ENCODE measurements at places on chromosomes 7 and 10. TPM values are rescaled to one million over a fixed set of nuclear protein-coding genes. Genes with fewer than 3 reads are reported as not detected.

ARHGEF35 gene
- total RNA-seq = 8.8 TPM

ZNF735 gene
- total RNA-seq = not detected

DNA sequence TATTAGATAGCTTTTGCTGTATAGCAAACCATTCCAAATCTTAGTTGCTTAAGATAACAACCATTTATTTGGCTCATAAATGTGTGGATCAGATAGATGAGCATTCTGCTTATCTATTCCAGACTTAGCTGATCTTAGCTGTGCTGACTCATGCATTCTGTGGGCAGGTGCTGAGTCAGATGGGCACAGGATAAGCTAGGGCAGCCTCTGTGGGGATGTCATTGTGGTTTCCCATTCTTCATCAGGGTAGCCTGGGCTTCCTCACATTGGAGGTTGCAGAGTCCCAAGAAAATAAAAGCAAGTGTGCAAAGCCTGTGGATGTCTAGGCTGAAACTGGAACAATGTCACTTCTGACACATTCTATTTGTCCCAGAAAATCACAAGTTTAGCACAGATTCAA lies 917.0 kb downstream of the TYW1 start:
- H3K27me3 ChIP-seq = no peaks in the 10 kb centered on the region
- H3K4me1 ChIP-seq = peaks cover 2% of the 10 kb centered on the region
- DNase-seq = peak; percentile 10
- no peaks in the 10 kb centered on the region for H3K36me3 ChIP-seq

- H3K4me3 ChIP-seq = no peak overlapping the region
- H3K27ac ChIP-seq = no peak overlapping the region
- H3K27me3 ChIP-seq = no peaks in the 10 kb centered on the region
- no peaks in the 10 kb centered on the region for H3K4me1 ChIP-seq
- H3K36me3 ChIP-seq = peaks cover 69% of the 10 kb centered on the region
- no peak for DNase-seq
Observed at GRCh38 chr7:16695621-16696237, 49.7 kb downstream of the BZW2 start.

GRCh38 chr10:125739994-125740679 lies 20.6 kb downstream of the EDRF1 start:
- peaks cover 74% of the 10 kb centered on the region for H3K36me3 ChIP-seq
- H3K27me3 ChIP-seq = no peaks in the 10 kb centered on the region
- no peak overlapping the region for H3K4me3 ChIP-seq
- no peaks in the 10 kb centered on the region for H3K4me1 ChIP-seq
- no peak overlapping the region for H3K27ac ChIP-seq

- H3K4me3 ChIP-seq = no peak overlapping the region
- no peak for DNase-seq
- peaks cover 5% of the 10 kb centered on the region for H3K27me3 ChIP-seq
- H3K36me3 ChIP-seq = no peaks in the 10 kb centered on the region
Observed at GRCh38 chr10:103783681-103784080, 71.7 kb downstream of the SH3PXD2A start.

DNA sequence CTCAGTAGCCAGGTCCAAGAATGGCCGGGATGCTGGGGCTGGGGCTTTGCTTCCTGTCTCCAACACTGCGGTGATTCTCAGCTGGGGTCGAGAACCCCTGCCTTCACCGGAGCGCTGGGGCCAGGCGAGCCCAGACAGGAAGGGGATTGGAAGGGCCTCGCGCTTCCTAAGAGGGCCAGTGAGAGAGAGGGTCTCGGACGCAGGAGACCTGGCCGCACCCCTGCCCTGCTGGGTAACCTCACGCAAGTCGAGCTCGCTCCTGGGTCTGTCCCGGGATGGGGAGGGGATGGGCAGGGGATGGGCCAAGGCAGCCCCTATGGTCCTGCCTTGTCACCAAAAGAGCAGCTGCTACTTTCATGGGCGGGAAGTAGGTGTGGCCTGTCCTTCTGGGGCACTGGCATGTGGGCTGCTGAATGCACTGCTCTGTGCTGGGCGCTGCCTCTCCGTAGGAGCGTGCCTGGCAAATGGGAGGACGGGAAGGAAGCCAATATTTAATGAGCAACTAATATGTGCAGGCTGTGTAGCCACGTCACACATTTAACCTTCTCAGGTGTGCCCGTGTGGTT lies 20.0 kb downstream of the KCNK18 start:
- no peaks in the 10 kb centered on the region for H3K36me3 ChIP-seq
- peaks cover 27% of the 10 kb centered on the region for H3K27me3 ChIP-seq
- H3K27ac ChIP-seq = no peak overlapping the region
- peak; percentile 20 for DNase-seq
- peaks cover 9% of the 10 kb centered on the region for H3K4me1 ChIP-seq
- peak overlapping the region; percentile 63 for H3K4me3 ChIP-seq

GRCh38 chr10:30534465-30535144 lies 94.9 kb downstream of the LYZL2 start:
- peaks cover 20% of the 10 kb centered on the region for H3K4me1 ChIP-seq
- DNase-seq = peak; percentile 78
- H3K4me3 ChIP-seq = no peak overlapping the region
- no peaks in the 10 kb centered on the region for H3K36me3 ChIP-seq
- no peaks in the 10 kb centered on the region for H3K27me3 ChIP-seq

GRCh38 chr10:72587568-72587967 lies 38.3 kb downstream of the MICU1 start:
- no peak overlapping the region for H3K4me3 ChIP-seq
- H3K4me1 ChIP-seq = peaks cover 17% of the 10 kb centered on the region
- H3K27me3 ChIP-seq = no peaks in the 10 kb centered on the region
- H3K27ac ChIP-seq = no peak overlapping the region

Measured in activated CD4-positive, alpha-beta memory T cell treated with anti-CD3 and anti-CD28 coated beads for 36 hours (primary cell).